ENCODE measurements at places on chromosomes 1 and 21.

DNA sequence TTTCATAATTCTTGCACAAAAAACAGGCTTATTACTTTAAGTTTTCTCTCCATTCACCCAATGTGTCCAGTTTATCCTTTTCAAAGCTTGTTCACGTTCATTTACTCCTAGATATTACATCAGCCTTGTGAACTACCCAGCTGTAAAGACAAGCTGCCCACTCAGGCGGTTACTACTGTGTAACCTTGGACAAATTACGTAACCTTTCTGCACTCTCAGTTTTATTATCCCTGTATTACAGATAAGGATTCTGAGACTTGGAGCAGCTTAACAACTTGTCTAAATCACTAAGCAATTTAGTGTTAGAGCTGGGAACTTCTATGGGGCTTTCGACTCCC lies 20.5 kb upstream of the LPAR3 start:
- DNase-seq = peak; percentile 74

- no peak for DNase-seq
Measured at GRCh38 chr21:32470206-32470605, 57.7 kb downstream of the EVA1C start.

GRCh38 chr21:35202431-35202830 lies 153.3 kb upstream of the RUNX1 start:
- DNase-seq = peak; percentile 56

DNA sequence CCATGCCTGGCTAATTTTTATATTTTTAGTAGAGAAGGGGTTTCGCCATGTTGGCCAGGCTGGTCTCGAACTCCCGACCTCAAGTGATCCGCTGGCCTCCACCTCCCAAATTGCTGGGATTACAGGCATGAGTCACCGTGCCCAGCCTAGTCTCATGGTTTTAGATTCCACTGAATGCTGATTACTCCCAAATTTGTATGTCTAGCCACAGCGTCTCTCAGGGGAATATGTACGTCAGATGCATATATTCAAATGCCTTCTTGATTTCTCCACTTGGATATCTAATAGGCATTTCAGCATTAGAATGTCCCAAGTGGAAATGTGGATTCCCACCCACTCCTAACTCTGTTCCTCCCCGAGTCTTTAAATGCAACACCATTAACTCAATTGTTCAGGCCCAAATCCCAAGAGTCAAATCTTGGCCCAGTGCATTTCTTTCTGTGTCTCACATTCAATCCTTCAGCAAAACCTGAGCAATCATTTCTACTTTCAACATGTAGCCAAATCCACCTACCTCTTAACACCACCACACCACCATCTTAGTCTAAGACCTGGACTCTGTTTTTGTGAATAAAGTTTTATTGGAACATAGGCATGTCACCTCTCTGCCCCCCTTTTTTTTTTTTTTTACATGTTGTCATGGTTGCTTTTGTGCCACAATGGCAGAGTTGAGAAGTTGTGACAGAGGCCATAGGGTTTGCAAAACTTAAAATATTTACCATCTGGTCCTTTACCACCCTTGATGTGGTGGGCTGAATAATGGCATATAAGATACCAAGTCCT lies 9.8 kb upstream of the CAMTA1 start:
- DNase-seq = no peak

GRCh38 chr21:29827236-29827635 lies 112.6 kb downstream of the GRIK1 start:
- peak; percentile 4 for DNase-seq

DNA sequence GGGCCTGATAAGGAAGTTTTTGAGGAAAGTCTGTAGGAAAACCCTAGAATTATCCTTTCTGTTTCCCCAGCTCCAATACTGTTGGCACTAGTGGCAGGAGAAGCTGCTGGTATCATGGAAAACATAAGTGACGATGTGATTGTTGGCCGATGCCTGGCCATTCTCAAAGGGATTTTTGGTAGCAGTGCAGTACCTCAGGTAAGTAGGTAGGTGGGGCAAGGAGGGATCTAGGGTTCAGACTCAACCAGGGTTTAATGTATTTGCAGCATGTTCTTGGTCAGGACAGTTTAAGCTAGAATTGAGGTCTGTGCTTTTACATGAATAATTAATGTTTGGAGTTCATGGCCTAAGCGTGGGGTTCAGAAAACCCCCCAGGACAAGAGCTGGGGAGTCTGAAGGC lies 62.1 kb downstream of the KDM1A start:
- no peak for DNase-seq

DNA sequence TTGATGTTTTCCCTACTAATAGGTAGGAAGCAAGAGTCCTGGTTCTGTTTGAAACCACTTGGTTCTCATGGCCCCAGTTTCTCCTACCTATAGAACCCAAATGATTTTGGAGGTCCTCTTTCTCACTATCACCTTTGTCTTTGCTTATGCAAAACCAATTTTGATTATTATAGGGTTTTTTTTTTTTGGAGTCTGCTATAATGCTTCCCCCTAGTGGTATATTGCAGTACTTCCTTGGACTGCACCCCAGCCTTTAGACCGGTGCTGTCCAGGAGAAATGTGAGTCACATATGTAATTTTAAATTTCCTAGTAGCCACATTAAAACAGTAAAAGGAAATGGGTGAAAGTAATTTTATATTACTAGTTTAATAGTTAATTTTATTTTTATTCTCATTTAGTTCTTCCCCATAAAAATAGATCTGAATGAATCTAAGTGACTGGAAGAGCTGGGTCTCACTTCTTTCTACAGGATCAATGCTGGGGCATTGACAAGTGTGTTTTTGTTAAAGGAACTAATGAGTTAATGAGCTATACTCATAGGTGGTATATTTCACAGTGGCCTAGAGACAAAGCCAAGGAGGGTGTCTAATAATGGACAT lies 10.6 kb downstream of the FCMR start:
- DNase-seq = peak; percentile 85

All from fibroblast of pulmonary artery (primary cell).